ENCODE measurements at places on chromosomes 6 and 20. TPM values are rescaled to one million over a fixed set of nuclear protein-coding genes. Genes with fewer than 3 reads are reported as not detected.

The ZBP1 gene
- 0.08 TPM for total RNA-seq

The SIRPD gene
- total RNA-seq = not detected

The CRIP3 gene
- total RNA-seq = 0.38 TPM

The TRIM10 gene
- not detected for total RNA-seq

- DNase-seq = no peak
Observed at GRCh38 chr6:75374961-75375400, 90.4 kb upstream of the TMEM30A start.

DNA sequence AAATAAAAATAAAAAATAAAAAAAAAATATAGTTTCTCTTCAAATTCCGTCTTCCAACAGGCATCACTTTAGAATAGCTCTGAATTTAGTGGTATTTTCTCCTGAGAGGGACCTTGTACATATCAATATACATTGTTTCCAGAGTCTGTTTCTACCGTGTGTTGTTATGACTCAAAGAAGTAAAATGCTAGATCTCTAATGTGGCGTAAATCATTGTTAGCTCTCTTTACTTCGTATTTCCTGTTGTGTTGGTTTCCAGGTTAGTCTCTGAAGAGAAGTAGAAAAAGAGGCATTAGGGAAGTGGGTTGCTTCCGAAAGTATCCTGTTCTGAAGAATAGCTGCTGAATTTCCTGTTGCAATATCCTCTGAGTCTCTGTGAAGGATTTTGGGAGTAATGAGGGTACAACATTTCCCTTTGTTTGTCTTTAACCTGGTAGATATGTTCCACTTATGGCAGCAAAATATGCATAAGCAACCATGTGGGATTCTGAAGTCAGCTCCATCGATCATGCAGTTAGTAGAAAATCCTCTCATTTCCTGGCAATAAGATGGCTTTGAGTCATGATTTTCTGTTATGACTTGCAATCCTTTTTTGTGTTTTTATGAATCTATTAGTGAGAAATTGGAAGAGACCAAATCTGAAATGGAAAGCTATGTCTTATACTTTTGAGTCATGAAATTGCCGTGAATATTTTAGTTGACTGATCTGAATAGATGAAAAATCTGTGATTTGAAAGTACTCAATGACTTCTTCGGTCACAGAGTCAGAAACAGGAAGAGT is 42.0 kb upstream of the MCHR2 start:
- DNase-seq = no peak

DNA sequence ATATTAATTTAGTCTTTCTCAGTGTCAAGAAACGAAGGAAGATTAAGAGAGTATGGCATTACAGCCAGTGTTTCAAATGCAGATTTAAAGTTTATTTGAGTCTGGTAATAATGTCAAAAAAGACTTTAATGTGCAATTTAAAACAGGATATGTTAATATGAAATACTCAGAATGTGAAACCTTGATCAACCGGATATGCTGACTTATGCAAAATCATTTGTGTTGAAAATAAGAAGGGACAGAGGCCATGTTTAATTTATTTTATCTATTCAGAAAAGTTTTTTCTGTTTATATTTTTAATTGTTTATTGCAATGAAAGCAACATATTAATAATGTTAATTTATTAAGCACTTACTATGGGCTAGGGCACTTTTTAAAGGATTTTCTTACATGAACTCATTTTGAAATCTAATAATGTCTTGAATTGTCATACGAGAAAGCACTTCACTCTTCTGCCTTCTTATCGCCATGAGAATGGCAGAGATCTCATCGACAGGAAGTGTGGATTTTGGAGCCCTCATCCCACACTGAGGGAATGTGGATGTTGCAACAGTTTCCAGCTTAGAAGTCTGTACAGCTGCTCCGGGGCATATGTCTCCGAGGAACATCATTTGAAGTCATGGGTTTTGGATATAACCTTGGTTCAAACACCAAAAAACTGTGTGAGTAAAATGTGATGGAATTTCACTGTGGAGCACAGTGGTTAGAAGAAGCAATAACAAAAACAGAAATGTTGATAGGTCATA is 1410.4 kb downstream of the EPHA7 start:
- DNase-seq = no peak
